ENCODE measurements at places on chromosomes 12 and 14.

GRCh38 chr12:6553051-6553868, 2.6 kb downstream of the IFFO1 start:
- DNase-seq = no peak

GRCh38 chr12:47102406-47102805, 22.6 kb upstream of the AMIGO2 start:
- no peak for DNase-seq

DNA sequence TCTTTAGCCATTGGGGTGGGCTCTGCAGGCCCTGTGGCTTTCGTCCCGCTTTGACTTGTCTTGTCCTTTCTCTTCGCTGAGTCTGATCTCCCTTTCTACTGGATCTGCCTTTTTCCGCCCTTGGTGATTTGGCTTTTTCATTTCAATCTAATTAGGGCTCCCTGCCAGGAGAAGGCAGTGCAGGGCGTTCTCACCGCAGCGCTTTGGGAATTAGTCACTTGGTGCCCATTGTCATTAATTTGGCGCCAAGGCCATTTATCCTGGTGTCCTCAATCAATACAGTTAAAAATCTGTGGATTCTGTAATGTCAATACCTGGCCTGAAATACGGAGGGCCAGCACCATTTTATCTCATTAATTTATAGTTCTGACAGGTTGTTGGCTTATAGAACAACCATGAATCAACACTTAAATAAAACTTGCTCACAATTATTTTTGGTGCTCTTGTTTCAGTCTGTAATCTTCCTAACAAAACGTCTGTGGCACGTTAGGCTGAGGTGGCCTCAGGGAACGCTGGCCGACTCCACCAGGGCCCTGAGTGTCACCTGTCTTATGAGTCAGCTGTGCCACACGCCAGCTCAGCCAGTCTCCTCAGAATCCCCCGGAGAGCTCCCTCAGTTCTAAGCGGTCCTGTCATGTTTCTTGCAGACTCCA, 115.7 kb downstream of the BEGAIN start:
- no peak for DNase-seq

GRCh38 chr12:124590447-124590846, 23.0 kb upstream of the NCOR2 start:
- DNase-seq = no peak

DNA sequence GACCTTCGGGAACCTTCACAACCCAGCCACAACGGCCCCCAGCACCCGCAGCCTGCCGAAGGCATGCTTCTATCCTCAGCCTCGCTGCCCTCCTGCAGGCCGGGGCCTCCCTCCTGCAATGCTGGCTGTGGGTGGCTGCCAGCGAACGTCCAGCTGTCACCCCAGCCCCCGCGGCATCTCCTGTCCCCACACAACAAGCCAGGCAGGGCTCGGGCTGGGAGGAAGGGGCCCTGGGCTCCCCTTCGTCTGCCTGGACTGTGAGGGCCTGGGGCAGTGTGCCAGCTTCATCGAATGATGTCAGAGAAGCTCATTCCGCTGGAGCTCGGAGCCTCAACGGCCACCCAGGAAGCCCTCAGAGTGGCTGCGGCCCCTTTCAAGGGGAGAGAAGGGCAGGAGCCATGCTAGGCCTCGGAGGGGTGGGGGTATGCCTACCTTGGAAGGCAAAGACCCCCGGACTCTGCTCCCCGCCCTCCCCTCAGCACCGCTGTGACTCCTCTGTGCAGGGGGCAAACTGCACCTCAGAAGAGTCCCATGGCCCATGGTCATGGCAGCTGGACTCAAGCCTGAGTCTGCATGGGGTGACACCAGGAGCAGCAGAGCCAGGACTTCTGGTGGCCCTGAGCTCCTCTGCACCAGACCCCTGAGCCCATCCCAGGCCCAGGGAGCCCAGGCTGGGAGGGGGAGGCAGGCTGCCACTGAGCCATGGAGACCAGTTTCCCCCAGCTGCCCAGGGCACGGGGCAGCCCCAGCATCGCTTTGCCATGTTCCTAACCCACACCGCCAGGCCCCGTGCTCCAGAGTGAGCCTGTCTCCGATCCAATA, 24.7 kb upstream of the C14orf180 start:
- no peak for DNase-seq

GRCh38 chr14:54686871-54687749, 120.2 kb downstream of the SAMD4A start:
- DNase-seq = no peak

- DNase-seq = no peak
Observed at GRCh38 chr14:45091710-45092109, 7.8 kb downstream of the PRPF39 start.

DNA sequence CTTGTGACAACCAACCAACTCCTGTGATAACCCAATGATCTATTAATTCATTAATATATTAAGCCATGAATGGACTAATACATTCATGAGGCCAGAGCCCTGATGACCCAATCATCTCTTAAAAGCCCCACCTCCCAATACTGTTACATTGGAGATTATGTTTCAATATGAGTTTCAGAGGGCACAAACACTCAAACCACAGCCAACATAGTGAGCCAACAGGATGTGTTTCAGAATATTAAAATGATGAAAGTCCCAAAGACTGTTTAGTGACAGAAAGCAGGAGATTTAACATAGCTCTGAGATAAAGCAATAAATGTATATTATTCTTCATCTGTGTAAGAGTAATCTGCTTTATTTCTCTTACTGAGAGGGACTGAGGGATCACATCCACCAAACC, 71.7 kb downstream of the PTPRO start:
- no peak for DNase-seq

GRCh38 chr12:62215506-62215905, 44.7 kb upstream of the USP15 start:
- no peak for DNase-seq

- no peak for DNase-seq
Observed at GRCh38 chr12:19044430-19044829, 85.1 kb upstream of the PLEKHA5 start.

DNA sequence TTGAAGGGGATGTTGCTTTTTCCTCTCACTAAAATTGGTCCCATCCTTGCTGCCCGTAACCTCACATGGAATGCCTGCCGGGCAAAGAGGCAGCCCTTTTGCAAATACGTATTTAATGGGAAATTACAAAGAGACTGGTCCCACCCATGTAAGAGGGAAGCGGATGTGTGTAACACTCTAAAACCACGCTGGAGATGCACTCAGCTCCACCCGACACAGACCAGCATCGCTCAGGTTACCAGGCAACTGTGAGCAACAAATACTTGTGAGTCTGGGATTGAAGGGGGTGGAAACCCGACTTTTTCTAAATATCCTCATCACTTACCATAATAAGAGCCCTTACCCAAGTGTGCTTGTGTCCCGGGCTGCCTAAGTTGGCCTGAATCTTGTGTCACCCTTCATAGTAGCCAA, 47.7 kb downstream of the ELK3 start:
- DNase-seq = no peak

DNA sequence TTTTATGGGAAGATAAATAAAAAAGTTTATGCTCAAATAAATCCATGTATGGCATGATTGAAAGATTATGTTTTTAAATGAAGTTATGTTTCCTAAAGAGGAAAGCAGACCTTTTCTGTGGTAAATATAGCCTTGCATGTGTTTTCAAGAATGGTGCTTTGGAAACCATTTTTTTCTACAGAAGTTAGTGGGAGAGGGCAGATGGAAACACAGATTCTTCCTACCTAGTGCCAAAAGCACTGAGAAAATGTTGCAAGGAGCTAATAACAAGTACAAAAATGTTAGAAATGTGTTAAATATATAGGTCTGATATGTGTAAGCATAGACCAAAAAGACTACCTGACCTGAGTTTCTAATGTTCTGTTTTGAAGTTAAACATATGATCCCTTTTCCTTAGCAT, 24.3 kb downstream of the TECPR2 start:
- DNase-seq = no peak

DNA sequence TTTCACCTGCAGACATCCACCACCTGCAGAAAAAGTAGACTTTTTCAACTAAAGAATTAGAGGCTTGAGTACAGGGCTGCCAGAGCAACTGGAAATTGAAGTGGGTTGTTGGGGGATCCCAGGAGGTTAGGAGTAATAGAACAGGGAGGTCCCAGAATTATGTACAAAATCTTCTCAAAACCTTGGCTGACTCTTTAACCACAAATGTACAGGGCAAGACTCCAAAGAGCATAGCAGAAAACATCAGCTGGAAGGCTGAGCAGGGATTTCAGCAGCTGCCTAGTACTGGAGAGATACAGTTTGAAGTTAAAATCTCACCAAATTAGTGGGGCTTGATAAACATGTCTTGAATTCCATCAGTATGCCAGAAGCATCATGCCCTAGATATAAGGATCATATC, 191.6 kb downstream of the CRADD start:
- no peak for DNase-seq

DNA sequence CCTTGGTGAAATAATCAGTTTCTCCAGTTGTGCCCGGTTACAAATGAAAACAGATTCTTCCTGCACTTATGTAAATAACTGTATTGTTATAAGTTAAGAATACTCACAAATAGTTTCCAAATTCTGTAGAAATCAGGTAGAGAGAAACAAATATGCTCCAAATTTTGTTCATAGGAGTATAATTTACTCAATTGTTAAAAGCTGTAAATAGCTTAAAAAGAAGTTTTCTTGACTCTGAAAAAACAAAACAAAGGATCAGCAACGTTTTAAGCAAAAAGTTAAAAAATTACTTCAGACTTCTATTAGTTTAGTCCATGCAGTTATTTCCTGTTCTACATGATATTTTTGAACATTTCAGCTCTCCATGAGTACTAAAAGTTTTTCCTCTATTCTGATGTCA, 30.0 kb upstream of the SLC38A4 start:
- DNase-seq = no peak

DNA sequence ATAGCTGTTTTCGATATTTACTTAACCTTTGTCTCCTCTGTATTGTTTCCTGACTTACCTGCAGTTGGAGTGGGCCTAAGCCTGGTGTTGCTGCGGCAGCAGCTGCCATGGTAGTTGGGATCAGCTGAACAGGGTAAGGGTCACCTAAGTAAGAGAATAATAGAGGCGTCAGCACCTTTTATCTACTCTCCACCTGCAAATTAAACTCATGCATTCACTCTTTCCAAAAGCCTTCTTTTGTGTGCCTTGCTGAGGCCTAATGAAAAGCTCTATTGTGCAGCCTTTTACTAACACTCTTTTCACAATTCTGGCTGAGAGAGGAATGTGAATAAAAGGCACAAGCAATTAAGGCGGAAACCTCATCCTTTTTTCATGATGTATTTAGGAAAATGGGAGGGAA, 308.7 kb downstream of the SOX5 start:
- DNase-seq = no peak

- no peak for DNase-seq
Observed at GRCh38 chr14:68444449-68445168, 348.3 kb downstream of the ZFP36L1 start.

DNA sequence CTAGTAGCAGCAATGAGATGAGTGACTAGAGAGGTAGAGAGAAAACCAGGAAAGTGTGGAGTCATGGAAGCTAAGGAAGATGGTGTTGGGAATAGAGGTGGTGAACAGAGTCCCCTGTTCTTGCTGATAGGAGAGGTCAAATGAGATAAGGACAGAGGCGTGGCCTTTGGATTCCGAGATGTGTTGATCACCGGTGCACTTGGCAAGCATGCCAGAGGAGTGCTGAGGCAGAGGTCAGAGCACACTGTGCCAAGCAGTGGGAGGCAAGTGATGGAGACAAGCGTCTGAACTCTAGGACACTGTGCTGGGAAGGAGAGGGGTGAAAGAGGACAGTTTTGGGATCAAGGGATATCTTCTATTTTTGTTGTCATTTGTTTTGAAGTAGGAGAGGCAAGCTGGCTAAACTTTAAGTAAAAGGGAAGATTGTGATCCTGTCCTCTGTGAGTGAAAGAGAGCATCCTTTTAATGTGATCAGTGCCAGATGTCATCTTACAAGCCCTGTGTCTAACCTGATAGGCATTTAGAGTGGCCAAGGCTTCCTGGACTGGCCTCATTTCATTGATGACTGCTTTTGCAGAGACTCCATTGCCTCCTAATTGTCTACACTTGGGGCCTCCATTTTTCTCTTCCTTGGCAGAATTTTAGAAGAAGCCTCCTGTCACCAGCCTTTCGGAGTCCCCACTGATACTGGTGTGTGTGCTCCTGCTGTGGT, 336.4 kb downstream of the CACNA1C start:
- no peak for DNase-seq

DNA sequence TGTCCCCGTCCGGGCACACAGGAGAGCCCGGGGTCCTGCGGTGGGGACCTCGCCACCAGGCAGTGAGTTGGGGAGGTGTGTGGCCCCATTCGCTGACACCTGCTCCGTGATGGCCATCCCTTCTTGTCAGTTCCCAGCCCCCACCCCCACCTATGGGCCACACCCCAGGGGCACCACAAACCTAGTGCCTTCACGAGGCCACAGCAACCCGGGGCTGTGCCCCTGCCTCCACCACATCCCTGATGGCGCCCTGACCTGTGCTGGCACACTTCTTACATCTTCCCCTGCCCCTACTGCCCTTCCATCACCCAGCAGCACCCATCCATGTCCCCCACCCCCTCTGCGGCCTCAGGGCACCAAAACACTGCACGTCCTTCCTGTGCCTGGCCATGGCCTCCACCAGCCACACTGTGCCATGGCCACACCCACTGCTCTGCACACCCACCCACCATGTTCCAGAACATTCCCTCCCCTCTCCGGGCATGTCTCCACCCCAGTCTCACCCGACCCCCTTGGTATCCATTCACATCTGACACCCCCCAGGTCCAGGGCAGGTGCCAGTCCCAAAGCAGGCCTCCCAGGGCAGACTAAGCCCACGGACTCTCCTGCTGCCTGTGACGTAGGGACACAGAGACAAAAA, 24.4 kb downstream of the JAG2 start:
- DNase-seq = no peak

- no peak for DNase-seq
Observed at GRCh38 chr14:105317546-105317945, 3.0 kb downstream of the PACS2 start.

GRCh38 chr14:52266179-52266578, 1.3 kb upstream of the PTGDR start:
- DNase-seq = no peak

- DNase-seq = no peak
Observed at GRCh38 chr14:102513899-102514772, 4.6 kb upstream of the ANKRD9 start.

- peak; percentile 96 for DNase-seq
Observed at GRCh38 chr12:6662906-6663742, at the start of gene ING4. ING4 (minus strand) TSS chr12:6663119; CDS start chr12:6663101, 18 bp downstream.

DNA sequence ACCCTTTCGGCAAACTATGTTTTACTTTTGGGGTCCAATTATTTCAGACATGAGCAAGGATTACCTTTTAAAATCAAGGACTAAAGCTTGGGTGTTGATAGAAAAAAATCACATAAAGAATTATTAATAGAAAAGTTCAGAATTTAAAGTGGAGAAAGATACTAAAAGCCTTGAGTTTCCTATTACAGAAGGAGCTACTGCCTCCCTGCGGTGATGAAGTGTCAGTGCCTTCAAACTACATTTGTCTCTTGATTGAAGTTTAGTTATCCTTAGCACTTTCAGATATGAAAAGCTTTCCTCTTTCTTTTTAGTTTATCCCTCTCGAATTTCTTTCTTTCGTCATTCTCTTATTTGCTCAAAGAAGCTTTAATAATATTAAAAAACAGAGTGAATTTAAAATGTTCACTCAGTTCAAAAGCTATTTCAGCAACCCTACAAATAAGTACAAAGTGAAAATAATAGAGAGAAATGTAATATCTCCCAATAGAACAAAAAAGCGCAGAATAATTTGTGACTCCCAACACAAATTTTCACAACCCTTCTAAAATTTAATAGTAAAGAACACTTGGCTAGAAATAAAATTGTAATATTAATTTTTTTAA, 87.6 kb downstream of the SEC23A start:
- DNase-seq = peak; percentile 2

GRCh38 chr12:4762773-4763172, 42.6 kb downstream of the GALNT8 start:
- DNase-seq = no peak

- DNase-seq = peak; percentile 78
Observed at GRCh38 chr12:31687101-31687527, 27.6 kb downstream of the ETFBKMT start.

Measured in naive B cell (primary cell).